Hematopoietic multipotent progenitor cell treated with erythropoietin and hydrocortisone succinate and interleukin-3 and kit ligand, for 6 days (in vitro differentiated cells): ENCODE measurements at places on chromosomes 2 and 18.

DNA sequence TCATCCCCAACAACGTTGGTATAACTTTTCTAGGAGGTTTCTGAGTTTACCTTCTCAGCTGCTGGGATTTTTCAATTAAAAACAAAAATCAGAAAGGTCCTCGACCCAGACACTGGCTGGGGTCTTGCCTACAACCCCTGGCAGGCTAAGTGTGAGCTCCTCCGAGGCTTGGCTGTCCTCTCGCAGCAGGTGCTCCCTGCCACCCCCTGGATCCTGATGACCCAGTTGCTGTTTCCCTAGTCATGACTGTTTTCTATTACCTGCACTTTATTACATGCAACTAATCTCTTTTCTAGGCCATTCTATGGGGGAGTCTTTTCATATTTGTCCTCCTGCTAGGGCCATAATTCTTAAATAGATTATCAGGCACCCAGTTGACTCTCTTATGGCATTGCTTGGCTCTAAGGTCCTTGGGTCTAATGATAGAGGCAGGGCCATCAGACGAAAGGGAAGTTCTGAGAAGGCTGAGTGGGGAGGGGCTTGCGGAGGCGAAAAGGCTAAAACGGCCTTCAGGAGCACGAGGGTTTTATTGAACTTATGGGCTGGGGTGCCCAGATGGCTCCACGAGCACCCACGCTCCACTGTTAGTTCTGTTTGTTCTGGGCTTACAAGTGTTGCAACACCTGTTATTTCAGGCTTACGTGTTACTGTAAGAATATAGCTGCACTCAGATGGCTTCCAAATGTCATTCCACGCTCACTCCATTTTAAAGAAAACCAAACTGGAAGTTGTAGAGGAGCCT is 166.0 kb downstream of the NCK2 start:
- DNase-seq = no peak

DNA sequence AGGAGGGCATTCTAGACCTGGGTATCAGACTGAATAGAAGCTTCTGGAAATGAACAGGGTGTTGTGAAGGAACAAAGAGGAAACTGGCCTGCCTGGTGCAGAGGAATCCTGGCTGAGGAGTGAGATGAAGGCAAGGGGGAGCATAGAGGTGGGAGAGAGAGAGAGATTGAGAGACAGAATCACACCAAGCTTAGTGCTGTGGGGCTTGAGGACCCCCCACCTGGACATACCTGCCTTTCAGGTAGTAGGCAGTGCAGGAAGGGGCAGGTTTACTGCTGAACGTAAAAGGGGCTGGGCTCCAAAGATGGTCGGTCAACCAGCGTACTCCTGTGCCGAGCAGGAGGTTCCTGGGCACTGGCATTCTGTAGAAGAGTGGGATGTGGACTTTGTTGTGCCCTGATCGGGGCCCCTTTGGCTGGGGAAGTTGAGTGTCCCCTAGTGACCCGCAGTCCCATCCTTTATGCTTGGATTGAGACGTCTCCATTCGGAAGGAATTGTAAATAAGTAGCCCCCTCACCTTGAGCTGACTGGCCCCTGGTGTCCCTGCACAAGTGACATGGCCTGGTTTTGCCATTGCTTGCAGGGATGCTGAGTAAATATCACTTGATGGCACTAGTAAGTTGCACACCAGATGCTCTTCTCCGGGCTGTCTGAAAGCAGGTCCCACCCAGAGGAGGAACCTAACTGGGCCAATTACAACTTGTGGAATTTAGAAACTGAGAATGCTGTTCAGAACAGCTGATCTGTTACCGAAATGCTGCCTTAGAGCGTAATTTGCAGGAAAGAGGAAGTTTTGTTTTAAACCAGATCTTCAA is 1.4 kb downstream of the UBE2F start:
- peak; percentile 93 for DNase-seq

GRCh38 chr2:54077088-54077900 is 38.1 kb upstream of the ACYP2 start:
- DNase-seq = peak; percentile 87

GRCh38 chr2:186675380-186675779 is 18.5 kb upstream of the FAM171B start:
- DNase-seq = no peak

GRCh38 chr2:100606726-100607343 is 44.0 kb downstream of the PDCL3 start:
- DNase-seq = peak; percentile 55

GRCh38 chr18:23992089-23992940 is 22.2 kb upstream of the TTC39C start:
- no peak for DNase-seq

DNA sequence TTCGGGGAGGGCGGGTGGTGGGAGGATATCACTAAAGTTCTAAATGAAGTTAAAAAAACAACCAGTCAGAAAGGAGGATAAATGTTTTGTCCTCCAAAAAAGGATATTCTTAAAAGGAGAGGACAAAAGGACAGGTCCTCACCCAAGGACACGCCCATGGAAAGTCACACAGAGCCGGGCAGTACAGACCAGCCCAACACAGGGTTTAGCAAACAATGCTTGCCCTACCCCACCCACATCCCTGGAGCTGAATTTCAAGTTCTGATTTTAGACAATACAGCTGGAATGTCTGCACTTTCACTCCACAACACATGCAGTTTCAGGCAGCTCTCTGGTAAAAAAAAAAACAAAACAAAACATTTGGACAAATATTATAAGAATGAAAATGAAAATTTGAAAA is 67.9 kb downstream of the SLC9A4 start:
- DNase-seq = no peak
